ENCODE measurements at places on chromosomes 1 and 21.

DNA sequence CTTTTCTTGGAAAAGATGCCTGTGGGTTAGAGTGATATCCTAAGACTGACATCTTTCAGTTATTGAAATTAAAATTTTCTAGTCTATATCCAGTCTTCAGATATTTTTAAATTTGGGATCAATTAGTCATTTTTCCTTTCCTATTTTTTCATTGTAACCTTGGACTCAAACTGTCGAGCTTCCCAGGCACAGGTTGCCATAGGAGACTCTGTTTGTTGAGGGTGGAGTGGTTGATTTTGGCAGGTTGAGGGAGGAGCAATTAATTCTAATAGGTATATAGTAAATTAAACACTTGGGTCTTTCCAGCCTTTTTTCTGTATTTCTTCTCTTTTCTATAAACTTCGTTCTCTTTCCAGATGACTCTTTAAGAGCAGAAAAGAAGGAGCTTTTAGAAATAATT lies 326.8 kb downstream of the ASTN1 start:
- DNase-seq = no peak

DNA sequence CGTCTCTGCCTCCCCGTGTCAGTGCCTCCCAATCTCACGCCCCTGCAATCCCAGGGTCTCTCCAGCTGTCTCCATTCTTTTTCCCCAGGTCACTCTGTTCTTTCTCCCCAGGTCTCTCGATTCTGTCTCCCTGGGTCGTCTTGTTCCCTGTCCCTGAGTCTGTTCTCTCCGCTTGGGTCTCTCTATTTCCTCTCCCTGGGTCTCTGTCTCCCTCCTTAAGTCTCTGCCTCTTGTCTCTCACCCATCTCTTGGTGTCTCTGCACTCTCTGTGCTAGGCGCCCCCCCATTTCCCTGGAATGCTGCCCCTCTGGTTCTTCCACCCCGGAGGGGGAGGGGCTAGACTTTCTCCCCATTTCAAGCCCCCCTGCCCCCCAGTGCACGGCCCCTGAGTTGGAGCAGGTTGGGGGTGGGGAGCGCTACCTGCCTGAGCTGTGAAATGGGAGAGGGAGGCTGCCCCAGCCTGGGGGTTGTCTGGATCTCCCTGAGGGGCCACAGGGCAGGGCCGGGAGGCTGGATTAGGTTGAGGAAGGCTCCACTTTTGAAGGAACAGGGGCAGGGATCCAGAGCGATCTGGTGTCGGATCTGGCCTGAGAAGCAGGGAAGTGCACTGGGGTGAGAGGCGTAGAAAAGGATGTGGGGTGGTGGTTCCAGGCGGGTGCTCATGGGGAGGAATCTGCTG lies 1.4 kb downstream of the PTPRF start:
- DNase-seq = no peak

- peak; percentile 45 for DNase-seq
Measured at GRCh38 chr1:23793018-23793781, 2.3 kb downstream of the LYPLA2 start.

GRCh38 chr1:245829826-245830225 lies 675.0 kb downstream of the KIF26B start:
- no peak for DNase-seq

- DNase-seq = no peak
Measured at GRCh38 chr1:206713910-206714312, 29.2 kb downstream of the MAPKAPK2 start.

DNA sequence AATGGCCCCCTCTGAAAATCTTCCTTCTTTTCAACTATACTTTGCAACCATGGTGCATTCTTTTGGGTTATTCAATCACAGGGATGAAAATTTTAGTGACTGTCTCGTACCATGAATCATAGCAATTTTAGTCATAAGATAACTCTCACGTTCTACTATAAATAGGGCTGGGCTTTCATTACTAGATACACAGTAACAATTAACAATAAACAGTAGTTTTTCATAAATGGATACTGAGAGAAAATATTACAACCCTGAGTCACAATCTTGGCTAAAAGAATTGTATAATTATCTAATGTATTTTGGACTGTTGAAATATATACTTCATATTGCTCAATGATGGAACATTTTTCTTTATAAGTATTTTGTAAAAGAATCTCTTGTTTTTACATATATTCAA lies 96.1 kb downstream of the TEX35 start:
- DNase-seq = no peak

- DNase-seq = no peak
Measured at GRCh38 chr1:60678802-60679201, 403.6 kb upstream of the NFIA start.

- DNase-seq = peak; percentile 43
Measured at GRCh38 chr1:74731399-74732052, 1.3 kb downstream of the CRYZ start.

DNA sequence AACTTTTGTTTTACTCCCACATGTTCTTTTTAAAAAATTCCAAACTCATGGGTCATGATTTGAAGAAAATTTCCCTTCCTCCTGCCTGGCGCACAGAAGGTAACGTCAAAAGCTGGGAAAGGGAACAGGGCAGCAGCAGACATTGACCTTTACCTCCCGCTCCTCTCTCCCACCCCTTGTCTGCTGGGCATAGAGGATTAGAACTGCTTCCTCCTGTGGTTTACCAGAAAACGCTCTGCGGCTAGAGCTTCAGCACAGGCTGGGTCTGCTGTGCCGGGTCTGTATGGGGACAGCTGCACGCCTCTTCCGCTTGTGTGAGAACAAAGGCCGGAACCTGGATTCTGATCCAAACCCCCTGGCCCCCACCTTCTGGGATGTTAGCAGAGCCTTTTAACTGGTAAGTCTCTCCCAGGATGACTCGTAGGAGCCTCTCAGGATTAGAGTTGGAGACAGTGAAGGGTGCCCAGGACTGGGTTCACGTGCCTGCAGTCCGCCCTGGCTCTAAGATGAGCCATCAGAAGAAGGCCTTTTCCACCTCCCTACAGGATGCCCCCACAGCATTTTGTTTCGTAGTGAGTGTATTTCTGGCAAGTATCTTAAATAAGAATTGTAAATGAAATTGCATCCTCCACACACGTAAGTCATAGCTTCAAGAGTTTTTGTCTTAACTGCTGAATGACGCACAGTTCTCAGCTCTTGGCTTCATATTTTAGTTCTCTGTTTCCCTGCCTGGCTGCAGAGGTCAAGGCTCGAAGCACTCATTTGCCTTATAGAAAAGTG lies 5.2 kb downstream of the H6PD start:
- DNase-seq = peak; percentile 71

DNA sequence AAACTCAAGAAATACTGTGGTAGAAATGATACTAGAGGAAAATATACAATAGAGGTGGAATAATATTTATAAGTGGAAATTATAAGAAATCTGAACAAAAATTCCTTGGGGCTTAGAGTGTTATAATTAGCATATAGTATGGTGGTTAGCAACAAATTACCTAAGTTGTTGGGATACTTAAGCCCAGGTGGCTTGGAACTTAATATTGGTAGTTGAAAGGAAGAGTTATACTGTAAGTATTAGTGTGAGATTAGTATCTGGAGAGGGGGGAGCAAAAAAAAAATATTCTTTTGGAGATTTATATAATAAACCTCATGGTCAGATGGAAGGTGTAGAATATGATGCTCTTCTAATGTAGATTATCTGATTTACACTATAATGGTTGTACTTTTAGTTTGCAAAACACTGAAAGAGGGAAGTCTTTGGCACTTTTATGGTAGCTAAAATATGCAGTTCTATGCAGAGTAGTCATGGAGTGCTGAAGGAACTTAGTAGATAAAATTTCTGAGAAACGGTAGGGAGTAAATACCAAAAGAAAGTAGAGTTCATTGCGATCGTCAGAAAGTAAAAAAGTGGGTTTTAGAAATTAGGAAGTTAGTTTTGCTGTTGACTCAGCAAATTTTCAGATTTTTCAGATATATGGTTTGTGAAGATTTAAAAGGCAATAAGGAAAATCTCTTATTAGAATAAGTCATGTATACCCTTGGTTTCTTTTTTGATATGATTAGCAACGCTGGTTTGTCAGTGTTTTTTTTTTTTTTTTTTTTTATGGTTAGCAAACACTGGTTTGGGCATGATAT lies 45.7 kb downstream of the MTF2 start:
- no peak for DNase-seq

Measured in GM10248 (cell line).